ENCODE measurements at places on chromosomes 7 and 10.

DNA sequence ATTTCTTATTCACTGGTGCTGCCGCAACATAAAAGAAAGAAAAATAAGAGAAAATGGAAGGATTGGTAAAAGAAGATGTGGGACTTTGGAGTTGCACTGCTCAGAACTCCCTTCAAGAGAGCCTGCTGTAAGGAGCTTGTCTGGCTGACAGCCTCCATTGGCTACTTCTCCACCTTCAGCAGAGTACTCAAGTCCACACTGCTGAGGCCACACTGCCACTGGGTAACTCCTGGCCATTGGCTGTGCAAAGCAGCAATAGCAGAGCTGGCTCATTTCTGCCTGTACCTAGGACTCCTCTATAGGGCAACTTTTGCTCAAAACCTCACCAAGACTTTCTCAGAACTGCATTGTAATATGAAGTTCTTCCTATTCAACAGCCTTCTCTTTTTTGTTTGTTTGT lies 38.7 kb upstream of the PCLO start:
- DNase-seq, result no peak

DNA sequence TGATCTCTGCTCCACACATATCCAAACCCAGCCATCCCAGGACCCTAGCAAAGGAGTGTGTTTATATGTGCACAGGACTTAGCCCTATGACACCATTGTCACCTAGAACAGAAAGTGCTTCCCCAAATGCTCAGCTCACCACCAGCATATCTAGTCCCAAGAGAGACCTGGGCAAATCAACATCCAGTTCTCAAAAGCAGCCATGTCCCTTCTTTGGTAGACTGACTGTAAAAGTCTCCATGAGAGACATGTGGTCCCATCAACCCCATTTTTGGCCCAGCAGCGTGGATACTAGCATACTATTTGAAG lies 20.9 kb upstream of the ARHGAP22 start:
- DNase-seq, result no peak

GRCh38 chr7:88062238-88062637 lies 128.2 kb downstream of the ADAM22 start:
- DNase-seq, result no peak

GRCh38 chr7:100884736-100885439 lies 4.6 kb downstream of the UFSP1 start:
- no peak for DNase-seq

- DNase-seq, result no peak
Observed at GRCh38 chr10:24958091-24958720, 5.8 kb upstream of the PRTFDC1 start.

- no peak for DNase-seq
Observed at GRCh38 chr10:112565434-112566053, 118.5 kb downstream of the VTI1A start.

GRCh38 chr10:63504145-63504881 lies 16.9 kb upstream of the REEP3 start:
- no peak for DNase-seq

- no peak for DNase-seq
Observed at GRCh38 chr7:90726623-90727022, 130.5 kb downstream of the CDK14 start.

DNA sequence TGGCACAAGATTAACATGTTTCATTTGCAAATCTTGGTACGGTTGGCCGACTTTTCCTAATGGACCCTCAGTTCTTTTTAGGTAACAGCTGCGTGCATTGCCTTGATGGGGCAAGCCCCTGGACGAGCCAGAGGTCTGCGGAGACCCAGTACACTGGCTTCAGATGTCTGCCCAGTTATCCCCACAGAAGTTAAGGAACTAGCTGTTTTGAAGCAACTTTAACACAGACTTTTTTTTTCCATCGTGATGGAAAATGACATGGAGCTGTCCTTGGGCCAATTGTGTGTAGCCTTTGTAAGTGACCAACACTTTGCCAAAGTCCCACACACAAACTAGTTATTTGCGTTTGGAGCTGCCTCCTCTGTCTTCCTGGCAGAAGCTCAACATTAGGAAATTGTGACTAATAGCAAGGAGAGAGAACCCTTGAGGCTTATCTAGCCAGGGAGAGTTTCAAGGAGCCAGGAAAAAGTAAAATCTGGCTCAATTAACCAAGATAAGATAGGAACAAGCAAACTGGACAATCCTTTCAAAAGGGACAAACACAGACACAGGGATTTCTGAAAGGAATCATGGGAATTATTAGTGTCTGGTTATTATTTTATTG lies 99.6 kb upstream of the BMPER start:
- DNase-seq, result no peak

- no peak for DNase-seq
Observed at GRCh38 chr10:60677531-60678129, 100.6 kb upstream of the CDK1 start.

DNA sequence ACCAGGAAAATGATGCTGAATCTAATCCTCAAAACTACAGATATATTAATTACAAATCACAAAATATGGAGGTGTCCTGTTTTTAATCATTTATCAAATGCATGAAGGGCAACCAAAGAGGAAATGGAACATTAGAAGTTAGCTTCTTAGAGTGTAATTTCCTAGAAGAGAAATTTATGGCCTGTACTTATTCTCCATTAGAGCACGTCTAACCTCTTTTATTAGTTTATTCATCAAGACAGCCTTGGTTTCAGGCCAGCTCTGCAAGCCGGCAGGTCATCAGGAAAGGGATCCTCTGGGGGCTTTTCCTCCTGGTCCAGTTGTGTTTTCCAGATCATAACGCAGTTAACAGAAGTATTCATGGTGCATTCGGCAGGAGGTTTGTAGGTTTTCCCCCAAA lies 517.6 kb downstream of the KCNMA1 start:
- DNase-seq, result no peak

- no peak for DNase-seq
Observed at GRCh38 chr10:60270426-60270825, 119.2 kb downstream of the ANK3 start.

DNA sequence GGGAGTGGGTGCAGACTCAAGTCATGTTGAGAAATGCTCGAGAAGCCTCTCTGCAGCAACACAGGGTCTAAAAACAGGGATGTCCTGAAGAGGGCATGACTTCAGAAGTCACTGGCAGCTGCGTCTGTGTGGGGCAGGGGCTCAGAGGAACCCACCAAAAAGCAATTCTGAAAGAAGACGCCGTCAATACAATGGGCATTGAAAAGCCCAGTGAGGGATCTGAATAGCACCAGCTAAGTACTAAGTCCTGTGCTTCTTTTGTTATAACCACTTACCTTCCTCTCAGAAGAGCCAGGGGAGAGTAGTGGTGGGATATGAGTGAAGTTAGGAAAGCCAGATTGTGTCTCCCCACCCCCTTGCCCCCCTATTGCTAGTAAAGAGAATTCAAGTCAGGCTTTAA lies 137.2 kb downstream of the INHBA start:
- DNase-seq, result no peak

GRCh38 chr7:139897422-139898090 lies 68.5 kb downstream of the TBXAS1 start:
- DNase-seq, result no peak

- peak; percentile 72 for DNase-seq
Observed at GRCh38 chr7:26376175-26376917, 84.7 kb downstream of the SNX10 start.

- DNase-seq, result no peak
Observed at GRCh38 chr10:79285315-79286197, 61.7 kb upstream of the PPIF start.

GRCh38 chr7:40356312-40356711 lies 221.5 kb downstream of the SUGCT start:
- no peak for DNase-seq

DNA sequence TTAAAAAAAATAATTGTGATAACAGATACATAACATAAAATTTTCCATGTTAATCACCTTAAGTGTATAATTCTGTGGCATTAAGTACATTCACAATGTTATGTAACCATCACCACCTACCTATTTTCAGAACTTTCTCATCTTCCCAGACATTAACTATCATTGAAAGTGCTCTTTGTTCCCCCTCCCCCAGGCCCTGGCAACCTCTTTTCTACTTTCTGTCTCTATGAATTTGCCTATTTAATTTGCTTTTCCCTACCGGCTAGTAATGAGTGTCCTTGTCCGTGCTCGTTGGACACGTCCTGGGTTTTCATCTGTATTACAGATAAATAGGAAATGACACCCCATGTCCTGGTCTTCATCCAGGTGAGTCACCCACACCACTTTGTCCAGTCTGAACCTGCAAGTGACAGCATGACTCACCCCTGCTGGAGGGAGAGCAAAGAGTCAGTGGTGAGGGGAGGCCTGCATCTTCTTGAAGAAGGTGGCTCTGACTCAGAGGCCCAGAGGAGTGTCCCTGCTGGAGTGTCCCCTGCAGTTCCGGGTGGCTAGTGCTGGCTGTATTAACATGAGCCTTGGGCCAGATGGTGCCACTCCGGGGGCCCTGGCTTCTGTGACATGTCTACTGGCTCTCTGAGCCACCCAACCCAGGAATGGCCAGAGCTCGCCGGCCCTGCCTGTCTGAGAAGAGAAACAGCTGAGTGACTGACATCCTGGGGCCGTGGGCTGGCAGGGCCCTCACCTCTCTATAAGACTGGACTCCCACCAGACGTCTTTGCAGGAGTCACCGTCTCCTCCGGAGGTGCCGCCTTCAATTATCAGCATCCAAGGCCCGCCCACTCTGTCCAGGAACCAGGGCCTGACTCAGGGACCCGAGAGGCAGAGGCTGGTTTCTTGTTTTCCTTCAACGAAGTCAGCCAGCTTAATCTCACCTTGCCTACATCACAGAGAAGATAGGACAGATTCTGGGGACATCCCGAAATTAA lies 503.2 kb upstream of the MKI67 start:
- DNase-seq, result no peak

DNA sequence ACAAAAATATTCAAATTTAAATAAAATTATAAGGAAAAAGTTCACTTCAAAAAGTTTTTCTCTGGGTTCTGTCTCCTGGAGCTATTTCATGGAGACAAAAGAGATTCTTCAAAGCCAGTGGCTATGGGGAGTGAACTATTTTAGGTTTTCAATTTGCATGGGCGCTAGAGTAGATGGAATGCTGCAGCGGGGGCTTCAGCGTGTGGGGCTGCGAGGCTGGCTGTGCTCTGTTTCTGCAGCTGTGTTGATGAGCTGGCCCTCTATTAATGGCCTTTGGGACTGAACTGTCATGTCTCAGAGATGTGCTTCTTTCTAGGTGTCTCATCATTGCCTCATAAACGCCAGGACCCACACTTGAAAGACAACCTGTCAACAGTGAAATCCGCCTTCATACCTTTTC lies 108.4 kb upstream of the NPY start:
- no peak for DNase-seq

DNA sequence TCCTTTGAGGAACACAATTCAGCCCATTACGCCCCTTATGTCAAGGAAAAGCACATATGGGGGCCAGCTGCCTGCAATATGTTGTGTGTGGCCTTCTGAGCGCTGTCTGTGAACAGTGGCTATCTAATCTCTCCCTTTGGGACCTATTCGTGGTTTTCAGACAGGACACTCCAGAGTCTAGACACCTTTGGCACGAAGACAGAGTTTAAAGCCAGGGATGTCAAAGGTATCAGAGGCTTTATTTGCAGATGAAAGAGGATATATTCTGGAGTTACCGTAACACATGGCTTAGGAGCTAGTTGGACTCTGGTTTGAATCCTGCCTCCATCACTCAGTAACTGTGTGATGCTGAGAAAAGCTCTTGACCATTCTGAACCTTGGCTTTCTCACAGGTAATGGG lies 14.8 kb upstream of the EEPD1 start:
- DNase-seq, result no peak

GRCh38 chr10:29443745-29444523 lies 155.1 kb downstream of the LYZL1 start:
- DNase-seq, result no peak

- peak; percentile 90 for DNase-seq
Observed at GRCh38 chr7:95608359-95609173, 12.2 kb upstream of the PDK4 start.

DNA sequence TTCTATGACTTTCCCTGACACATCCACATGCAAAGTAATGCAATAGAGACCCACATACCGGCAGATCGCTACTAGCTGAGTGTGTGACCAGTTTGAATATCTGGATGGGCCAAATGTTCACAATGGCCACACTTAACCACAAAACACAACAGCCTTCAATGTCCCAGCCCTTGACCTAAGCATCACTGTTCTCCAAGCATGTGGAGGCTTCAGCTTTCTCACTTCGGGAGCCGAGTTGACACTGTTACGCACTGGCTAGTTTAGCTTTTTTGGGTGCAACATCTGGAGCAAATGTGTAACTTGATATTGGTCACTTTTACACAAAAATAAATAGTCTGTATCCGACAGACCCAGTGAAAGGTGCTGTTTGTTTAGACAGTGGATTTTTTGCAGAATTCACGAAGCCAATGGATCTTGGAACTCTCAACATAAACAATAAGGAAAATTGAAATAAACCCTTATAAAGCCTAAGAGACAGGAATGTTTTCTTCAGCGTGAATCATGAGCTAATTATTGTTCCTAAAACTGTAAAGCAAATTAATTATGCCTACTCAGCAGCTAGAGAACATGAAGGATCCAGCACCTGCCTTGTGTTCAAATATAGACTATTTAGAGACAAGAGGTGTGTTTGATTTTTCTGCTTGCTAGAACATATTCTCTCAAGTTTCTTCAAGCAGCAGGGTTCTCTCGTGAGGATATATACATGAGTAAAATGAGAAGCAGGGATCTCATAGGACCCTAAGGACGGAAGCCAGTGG lies 117.6 kb upstream of the JCAD start:
- DNase-seq, result no peak

DNA sequence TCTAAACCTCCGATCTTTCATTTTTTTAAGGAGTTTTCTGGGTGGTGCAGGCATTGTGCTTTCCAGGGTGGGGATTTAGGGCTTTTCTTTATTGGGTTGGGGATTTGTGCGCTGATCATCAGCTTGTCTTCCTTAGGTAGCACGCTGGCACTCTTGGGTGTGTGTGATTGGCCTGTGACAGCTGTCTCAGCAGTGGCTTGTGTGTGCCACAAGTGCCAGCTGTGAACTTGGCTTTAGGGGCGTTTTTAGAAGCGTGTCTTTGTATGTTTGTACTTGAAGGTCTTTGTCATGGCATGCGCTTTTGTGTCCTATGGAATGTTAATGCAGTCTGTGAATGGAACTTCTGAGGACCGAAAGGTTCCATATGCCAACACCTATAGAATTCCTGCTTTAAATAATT lies 788 bp downstream of the AKAP9 start:
- peak; percentile 69 for DNase-seq

- no peak for DNase-seq
Observed at GRCh38 chr10:113356794-113357680, 195.8 kb upstream of the HABP2 start.

DNA sequence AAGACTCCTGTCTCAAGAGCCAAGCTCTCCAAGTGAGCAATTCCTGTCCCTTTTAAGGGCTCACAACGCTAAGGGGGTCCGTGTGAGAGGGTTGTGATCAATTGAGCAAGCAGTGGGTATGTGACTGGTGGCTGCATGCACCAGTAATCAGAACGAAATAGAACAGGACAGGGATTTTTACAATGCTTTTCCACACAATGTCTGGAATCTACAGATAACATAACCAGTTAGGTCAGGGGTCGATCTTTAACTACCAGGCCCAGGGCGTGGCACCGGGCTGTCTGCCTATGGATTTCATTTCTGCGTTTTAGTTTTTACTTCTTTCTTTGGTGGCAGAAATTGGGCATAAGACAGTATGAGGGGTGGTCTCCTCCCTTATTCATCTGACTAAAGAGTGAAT lies 54.9 kb upstream of the SP4 start:
- DNase-seq, result no peak

- no peak for DNase-seq
Observed at GRCh38 chr7:133489906-133490305, 237.0 kb downstream of the EXOC4 start.

- DNase-seq, result no peak
Observed at GRCh38 chr7:2011266-2012043, 221.3 kb downstream of the MAD1L1 start.

- DNase-seq, result no peak
Observed at GRCh38 chr10:96441322-96441885, 72.3 kb downstream of the TLL2 start.
